ENCODE measurements at places on chromosomes 7 and 10.

- no peak for DNase-seq
Measured at GRCh38 chr7:138245682-138246081, 169.4 kb downstream of the AKR1D1 start.

GRCh38 chr10:28681291-28681763 is 4.0 kb downstream of the BAMBI start:
- DNase-seq: no peak

DNA sequence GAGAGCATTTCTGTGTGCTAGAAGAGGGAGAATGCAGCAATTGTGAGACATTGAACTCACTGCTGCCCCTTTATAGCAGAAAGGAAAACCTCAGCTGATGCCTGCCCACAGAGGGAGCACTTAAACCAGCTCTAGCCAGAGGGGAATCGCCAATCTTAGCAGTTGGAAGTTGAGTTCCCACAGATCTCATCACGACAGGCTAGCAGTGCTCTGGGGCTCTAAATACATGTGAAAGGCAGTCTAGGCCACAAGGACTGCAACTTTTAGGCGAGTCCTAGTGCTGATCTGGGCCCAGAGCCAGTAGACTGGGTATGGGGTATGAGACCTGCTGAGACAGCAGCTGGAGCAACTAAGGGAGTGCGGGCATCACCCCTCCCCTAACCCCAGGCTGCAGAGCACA is 25.2 kb upstream of the PRR15 start:
- no peak for DNase-seq

DNA sequence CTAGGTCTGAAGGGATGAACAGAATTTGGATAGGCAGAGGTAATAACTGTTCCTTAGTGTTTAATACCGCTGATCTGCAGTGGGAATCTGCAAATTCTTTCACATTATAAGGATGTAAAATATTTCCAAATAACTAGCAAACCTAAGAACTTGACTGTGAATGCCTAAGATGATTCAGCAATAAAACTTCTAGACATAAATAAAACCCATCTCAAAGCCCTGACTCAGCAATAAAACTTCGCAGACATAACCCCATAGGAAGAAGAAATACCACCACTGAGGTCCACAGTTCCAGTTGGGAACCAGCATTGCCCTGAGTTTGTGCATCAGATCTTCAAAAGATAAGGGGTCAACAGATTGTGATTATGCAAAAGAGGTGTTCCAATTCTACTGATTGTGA is 354.2 kb downstream of the GFRA1 start:
- no peak for DNase-seq

DNA sequence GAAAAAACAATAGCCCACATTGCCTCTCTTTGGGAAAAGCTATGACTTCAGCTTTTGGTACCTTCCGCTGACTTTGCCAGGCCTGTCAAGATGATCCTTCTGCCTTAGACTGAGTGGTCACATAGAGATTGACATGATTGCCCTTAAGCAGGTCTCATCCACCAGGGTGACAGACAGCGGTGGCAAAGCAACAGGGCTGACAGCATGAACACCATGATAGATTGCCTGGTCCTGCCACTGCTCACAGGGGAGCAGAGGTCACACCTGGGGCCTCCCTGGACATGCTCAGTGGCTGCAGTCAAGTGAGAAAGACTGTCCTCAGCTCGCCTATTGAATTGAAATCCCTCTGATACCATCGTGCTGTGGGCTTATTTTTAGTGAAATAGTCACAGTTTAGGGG is 1080.2 kb downstream of the KCNMA1 start:
- no peak for DNase-seq
